Stimulated activated CD8-positive, alpha-beta memory T cell treated with anti-CD3 and anti-CD28 coated beads, Interleukin-15, amount 100 ng/mL, for 24 hours (primary cell): ENCODE measurements at places on chromosomes 5 and 9.

- DNase-seq = no peak
Observed at GRCh38 chr9:37329576-37329975, 92.9 kb upstream of the GRHPR start.

DNA sequence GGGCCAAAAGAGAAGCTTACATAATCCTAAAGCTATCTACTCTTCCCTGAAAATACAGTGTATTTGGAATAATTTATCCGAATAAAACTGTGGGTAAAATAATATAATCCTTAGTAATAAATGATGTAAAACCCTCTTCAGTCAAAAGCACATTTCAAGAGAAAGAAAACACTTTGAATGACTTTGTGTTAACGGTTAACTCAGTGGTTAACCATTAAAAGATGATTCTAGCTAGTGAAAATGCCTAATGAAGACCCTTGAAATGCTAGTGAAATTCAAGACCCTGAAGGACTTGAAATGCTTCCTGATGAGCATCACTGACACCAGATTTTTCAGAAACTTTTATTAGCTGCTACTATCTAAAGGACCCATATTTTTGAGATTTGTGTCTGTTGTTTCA is 70.7 kb downstream of the COX7C start:
- no peak for DNase-seq

DNA sequence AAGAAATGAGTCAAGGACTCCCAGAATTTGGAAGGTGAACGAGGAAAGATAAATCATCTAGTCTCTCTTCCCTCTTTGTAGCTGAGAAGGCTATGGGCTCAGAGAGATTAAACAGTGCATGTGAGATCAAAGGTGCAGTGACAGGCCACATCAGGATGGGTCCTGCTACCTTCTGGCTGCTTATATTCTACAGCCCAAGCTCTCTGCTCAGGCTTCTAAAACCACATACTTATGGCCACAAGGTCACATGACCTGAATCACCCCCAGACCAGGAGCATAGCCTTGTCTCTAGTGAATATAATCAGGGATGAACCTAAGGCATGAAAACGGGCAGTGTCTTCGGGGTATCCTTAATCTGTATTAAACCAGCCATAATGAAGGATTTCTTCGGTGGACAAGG is 158.9 kb downstream of the SEMA5A start:
- DNase-seq = no peak

- no peak for DNase-seq
Observed at GRCh38 chr9:124389146-124389939, 25.9 kb downstream of the PSMB7 start.

DNA sequence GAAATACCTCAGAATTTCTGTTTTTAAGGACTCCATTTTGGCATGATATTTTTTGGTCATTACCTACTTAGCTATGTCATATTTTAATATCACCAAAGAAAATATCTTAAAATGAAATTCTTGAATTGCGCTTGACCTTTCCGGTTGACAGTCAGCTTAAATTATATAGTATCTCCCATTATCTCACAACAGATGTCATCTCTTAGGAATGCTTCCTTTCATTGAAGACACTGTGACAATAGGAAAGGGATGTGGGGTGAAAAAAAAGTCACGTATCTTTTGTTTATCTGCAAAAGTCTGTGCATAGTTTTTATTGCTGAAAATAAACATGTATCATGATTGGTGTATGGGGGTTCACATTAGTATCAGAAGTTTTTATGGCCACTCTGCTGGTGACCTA is 105.8 kb downstream of the INVS start:
- DNase-seq = no peak

- DNase-seq = no peak
Observed at GRCh38 chr9:223152-223551, 8.5 kb downstream of the DOCK8 start.

- no peak for DNase-seq
Observed at GRCh38 chr9:136329211-136329627, 1.9 kb downstream of the GPSM1 start.

GRCh38 chr9:14281876-14282275 is 32.1 kb downstream of the NFIB start:
- no peak for DNase-seq

GRCh38 chr5:51279983-51280706 is 103.1 kb upstream of the ISL1 start:
- no peak for DNase-seq

DNA sequence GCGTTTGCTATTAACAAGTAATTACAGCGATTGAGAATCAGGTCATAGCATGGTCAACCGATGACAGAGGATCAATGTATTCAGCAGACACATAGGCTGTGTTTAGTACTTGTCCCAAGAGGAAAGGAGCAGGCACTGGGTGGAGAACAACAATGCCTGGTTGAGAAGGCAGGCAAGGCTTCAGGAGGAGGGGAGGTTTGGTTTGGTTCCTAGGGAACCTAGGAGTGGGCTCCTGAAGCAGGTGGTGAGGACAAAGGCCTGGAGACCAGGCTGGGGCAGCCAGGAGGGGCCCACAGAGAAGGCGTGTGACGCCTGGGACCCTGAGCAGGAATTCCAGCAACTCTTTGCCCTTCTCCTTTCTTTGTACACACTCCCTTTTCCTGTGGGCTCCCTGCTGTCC is 195.6 kb downstream of the SPOCK1 start:
- no peak for DNase-seq

GRCh38 chr5:106966686-106967315 is 703.9 kb downstream of the EFNA5 start:
- no peak for DNase-seq

- DNase-seq = no peak
Observed at GRCh38 chr5:126552614-126553013, 42.4 kb downstream of the ALDH7A1 start.

GRCh38 chr5:109416882-109417281 is 7.1 kb upstream of the PJA2 start:
- DNase-seq = no peak

DNA sequence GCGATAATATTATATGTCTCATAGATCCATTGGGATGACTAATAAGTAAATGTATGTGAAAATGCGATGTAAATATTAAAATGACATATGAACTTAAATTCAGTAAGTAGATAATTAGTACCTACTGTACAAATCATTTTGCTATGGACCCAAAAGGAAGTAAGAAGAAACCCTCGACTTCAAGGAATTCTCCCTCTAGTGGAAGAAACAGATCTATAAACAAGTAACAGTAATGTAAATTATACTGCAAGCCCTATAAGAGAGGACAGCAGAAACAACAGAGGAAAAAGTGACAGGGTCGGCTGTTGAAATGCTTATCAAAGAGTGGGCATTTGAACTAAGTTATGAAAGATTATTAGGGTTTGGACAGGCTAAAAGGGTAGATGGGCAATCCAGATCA is 320.3 kb downstream of the DMAC1 start:
- no peak for DNase-seq

DNA sequence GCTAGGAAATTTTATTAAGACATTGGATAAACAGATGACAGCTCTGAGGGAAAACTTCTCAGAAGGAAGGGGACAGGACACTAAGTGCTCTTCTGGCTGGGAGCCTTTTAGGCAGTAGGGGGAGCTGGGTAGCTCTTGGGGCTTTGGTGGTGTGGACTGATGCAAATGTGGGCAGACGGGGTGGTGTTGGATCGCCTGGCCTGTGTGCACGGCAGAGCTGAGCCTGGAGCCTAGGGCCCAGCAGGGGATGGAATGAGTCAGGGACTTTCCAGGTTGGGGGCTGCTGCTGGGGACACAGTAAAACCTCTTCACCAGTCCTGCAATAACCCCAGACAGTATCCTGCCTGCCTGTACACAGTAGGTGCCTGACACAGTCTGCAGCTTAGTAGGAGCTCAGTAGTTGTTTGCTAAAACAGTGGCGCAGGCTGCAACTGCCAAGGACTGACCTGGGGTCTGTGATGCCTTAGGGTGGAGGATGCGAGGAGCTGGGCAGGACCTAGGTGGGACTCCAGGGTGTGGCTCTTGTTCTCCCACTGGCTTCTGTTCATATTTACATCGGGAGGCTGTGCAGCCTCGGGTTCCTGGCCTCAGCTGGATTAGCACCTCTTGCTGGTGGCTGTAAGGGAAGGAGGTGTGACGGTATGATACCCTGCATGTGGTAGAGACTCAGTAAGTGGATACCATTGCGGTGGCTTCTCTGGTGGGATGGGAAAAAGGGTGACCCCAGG is 83.8 kb downstream of the DAB2IP start:
- no peak for DNase-seq

DNA sequence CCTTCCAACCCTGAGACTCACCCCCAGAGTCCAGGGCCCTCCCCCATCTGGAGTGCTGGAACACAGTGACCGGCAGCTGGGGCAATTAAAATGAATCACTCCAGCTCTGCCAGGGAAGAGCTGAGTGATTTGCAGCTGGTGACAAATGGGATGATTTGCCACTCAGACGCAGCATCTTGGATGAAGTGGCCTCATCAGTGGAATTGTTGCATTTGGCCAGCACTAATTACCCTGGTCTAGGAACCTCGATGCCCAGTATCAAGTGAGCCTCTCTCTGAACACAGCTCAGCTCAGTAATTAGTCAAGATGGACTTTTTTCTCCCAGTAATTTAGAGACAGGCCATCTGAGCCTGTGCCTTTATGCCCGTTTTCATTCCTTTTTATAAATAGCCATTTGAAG is 259.5 kb downstream of the GRIA1 start:
- no peak for DNase-seq

DNA sequence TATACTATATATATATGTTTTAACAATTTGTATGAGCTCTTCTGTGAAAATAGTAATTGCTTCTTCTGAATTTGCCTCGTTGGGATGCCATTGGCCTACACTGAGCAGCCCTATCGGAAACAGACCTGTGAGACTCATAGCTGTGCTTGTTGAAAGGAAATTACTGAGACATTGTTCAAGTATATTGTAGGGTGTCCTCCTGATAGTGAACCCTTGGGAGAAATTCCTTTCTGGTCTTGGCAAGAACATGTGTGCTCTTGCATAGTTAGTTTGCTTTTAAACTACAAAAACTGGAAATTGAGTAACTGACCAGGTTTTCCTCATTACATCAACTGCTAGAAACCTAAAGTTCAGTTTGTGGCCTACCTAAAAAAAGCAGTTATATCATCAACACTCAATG is 160.9 kb downstream of the LURAP1L start:
- DNase-seq = no peak
